ENCODE measurements at places on chromosomes 6 and 20.

DNA sequence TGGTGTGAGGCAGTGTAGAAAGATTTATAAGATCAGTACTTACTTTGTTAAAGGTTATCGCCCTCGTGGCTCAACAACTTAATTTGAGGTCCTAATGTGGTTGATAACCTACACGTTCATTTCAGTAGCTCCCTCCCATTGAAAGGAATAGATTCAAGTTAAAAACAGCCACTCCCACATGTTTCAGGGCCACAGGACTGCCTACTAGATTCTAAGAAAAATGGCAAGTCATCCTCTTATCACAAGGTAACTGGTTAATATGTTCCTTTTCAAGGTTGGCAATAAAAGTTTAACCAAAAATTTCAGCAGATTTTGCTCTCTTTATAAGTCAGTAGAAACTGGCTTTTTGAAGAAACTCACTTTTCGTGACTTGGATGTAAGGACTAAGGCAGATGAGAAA lies 17.1 kb downstream of the GSTA2 start:
- no peak for DNase-seq

DNA sequence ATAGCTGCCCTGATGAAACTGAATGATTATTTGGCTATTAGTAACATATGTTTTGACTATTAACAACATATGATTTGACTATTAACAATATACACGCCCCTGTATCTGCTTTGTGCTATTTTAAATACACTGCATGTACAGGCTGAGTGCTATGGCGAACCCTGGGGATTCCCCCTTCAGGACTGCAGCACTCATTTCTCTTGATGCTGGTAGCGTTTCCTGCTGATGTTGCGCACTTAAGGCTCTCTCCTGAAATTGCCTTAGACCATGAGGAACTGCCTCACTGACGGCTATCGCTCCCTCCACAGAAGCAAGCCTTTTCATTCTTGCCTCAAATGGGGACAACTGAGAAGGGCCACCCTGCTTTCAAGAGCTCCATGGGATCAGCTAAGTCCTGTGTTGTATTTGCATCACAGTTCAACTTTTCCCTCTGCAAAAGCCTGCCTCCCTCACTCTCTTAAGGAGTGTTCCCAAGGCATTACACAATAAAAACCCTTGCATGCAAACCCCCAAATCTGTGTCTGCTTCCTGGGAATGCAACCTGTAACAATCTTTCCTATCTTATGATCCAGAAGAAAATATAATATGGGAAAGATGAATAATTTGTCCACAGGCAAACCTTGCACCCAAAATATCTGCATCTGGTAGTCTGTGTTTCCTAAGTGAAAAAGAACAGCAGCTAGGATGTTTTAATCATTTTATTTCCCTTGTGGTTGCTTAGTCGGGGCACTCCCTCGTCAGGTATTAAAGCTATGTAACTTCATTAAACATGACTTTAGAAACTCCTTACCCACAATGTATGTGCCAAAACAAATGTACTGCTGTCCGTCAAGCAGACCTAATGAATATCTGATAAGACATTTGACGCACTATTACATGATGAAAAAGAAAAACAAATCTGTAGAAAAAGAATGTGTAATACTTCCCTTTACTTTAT lies 456.4 kb downstream of the COL12A1 start:
- no peak for DNase-seq

- DNase-seq = peak; percentile 25
Measured at GRCh38 chr20:35269055-35269781, 8.7 kb downstream of the MMP24OS start.

- DNase-seq = no peak
Measured at GRCh38 chr6:119012521-119012920, 65.9 kb downstream of the FAM184A start.

GRCh38 chr6:1917626-1918371 lies 308.1 kb downstream of the FOXC1 start:
- DNase-seq = no peak

- DNase-seq = no peak
Measured at GRCh38 chr20:23179766-23180403, 93.8 kb upstream of the CD93 start.

- DNase-seq = no peak
Measured at GRCh38 chr6:83044091-83044768, 21.4 kb downstream of the UBE3D start.

DNA sequence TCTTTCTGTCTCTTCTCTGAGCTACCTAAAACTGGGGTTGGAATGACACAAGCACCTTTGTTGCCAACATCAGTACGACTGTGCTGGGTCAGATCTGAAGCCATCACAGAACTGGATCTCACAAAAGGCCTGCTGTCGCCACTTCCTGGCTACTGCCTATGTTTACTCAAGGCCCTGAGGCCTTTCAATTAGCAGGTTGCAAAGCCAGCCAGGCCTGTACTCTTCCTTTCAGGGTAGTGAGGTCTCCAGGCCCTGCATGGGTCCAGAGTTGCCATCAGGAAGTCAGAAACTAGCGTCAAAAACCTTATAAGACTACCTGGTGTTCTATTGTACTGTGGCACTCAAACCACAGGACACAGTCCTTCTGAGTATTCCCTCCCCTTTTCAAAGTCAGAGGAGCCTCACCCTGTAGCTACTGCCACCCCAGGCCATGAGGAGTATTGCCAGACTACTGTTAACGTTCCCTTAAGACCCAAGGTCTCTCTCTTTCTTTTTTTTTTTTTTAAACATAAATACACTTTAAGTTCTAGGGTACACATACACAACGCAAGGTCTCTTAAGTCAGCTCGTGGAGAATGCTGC lies 937.4 kb upstream of the GJE1 start:
- DNase-seq = no peak

GRCh38 chr6:166997768-166998255 lies 1.4 kb upstream of the CEP43 start:
- peak; percentile 32 for DNase-seq

DNA sequence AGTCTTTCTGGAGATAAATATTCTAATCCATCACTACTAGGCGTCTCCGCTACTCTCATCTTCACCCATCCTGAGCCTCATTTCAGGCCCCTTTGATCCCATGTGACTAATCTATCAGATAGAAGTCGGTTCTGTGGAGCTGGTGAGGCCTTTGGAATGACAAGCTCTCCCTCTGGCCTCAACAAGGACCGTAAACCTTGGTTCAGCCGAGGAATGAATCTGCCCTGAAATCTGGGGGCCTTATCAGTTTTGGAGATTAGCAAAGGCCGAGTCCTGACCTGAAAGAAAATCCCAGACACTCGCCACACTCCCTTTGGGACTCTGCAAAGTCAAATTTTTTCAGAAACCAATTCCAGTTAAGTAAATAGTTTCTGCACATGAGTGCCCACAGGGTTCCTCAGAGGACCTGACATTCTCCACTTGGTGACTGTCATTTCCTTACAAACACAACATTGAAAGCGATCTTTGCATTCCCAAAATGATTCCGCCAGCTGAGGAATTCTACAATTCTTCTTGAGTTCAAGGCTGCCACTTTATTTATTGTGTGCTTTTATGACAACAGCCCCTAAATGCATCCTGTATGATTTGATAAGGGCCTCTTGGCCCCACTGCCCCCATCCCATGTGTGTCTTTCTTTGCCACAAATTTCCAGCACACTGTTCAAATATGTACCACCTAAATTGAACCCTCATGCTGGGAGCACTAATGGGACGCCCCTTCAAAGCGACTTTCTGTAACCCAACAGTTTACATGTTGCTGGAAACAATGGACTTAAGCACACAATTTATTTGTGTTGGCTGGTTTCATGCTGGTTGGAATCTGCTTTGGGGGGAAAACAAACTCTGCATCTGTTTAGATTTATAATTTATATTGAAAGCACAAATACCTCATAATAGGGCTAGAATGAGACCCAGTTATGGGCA lies 10.0 kb upstream of the RIPOR3 start:
- peak; percentile 46 for DNase-seq

GRCh38 chr20:48789185-48789668 lies 38.6 kb downstream of the PREX1 start:
- DNase-seq = no peak

DNA sequence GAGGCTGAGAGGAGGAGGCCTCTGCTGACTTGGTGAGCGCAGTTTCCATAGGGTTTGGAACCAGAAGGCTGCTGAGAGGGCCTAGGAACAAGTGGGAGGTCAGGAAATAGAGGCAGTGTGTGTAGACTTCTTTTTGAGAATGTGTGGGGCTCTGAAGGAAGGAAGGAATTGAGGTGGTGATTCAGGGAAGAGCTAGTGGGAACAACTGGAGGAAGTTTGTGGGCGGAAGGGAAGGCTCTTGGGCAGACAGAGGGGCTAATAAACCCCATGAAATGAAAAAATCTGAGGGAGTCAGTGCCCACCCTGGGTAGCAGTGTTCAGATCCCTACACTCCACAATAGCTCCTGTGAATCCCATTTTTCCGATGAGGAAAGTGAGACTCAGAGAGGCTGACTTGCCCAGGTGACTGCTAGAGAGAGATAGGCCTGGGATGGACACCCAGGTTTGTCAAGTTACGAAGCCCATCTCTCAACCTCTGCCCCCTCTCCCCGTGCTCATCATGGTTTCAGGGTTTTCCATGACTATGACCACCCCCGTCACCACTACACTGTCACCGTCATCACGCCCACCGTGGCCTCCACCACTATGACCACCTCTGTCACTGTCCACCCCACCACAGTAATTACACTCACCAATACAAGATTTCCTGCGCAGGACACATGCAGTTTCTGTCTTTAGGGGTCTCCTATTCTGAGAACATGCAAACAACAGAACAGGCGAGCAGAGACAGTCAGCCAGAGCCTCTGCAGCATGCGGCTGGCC lies 106.4 kb downstream of the MRPL14 start:
- no peak for DNase-seq

GRCh38 chr6:79048611-79049010 lies 29.4 kb downstream of the PHIP start:
- no peak for DNase-seq

GRCh38 chr20:19915111-19915798 lies 101.9 kb upstream of the NAA20 start:
- DNase-seq = no peak

GRCh38 chr6:28978133-28978491 lies 27.0 kb downstream of the ZNF311 start:
- DNase-seq = no peak

DNA sequence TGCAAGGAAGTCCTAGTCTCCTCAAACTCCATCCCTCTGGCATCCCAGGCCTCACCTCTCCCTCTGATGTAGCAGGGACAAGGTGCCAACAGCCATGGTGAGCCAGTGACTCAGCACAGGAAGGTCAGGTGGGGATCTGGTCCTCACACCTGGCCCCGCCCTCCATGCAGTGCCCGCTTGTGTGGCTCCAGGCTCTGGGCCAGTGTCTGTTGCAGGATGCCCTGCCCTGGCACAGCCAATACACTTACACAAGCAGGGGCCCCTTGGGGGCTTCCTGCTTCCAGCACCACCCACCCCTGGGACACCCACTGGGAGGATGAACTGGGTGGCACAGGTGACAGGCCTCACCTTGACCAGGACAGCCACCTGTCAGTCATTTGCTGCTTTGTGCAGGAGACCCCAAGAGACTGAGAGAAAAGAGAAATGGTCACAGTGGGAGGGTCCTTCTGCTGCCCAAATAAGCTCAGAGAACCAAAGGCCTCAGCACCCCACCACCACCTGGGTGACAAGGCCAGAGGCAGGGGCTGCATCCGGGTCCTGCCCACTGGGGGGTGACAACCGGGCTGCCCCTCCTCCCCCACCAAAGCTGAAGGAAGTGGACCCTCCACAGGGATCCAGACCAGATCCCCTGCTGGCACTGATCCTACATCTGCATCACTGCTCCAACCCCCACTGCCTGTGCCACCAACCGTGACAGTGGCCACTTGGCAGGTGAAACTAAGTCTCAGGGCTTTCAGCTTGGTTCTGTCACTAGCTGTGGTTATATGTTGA lies 658.8 kb upstream of the DEFB115 start:
- no peak for DNase-seq

GRCh38 chr20:25547063-25547462 lies 38.3 kb downstream of the NINL start:
- DNase-seq = no peak

DNA sequence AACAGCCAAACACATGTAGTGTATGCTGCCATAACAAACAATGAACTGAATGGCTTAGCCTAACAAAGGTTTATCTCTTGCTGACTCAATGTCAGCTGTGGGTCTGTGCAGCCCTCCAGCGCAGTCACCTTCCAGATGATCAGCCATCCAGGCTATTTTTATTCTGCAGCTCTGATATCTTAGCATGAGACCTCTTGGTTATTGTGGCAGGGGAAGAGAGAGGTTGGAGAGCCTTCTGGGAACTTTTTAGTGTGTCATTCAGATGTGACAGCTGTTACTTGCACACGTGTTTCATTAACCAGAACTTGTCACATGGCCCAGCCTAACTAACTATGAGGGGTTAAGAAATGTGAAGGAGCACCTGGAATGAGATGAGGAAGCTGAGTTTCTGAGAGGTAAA lies 202.5 kb downstream of the DHX35 start:
- DNase-seq = no peak

GRCh38 chr6:92586236-92586977 lies 833.0 kb downstream of the EPHA7 start:
- no peak for DNase-seq

DNA sequence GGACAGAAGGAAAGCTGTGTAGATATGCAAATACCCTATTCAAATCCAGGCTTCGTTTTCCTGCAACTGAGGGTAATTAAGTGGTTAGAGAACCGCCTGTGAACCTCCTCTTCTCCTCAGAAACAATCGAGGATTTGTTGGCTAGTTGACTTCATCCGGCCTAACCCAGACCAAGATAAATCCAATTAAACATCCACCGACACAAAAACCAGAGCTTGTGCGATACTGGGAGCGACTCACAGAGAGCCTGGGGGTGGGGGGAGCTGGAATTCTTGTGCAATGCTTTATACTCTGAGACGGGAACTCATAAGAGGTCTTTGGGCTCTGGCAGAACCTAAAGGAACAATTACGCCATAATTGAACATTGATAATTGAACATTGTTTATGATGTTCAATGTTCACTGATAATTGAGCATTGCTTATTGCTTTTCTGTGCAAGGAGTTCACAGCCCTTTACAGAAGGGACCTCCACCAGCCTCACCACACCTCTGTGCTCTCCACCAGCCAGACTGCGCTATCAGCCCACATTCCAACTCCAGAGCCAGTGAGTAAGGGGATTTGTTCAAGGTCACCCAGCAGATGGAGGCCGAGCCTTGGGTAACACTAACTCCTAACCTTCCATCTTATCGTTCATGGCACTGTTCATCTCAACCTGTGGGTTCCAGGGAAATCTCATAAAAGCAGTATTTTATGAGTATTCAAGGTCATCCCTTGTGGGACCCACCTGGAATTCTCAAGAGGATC lies 429.6 kb upstream of the JARID2 start:
- no peak for DNase-seq

GRCh38 chr6:20409427-20409971 lies 7.8 kb downstream of the E2F3 start:
- DNase-seq = no peak

GRCh38 chr20:23568320-23568970 lies at the start of gene CST9L:
Gene CST9L (minus strand): TSS chr20:23568484. CDS start chr20:23568450, 34 bp downstream.
- DNase-seq = no peak

DNA sequence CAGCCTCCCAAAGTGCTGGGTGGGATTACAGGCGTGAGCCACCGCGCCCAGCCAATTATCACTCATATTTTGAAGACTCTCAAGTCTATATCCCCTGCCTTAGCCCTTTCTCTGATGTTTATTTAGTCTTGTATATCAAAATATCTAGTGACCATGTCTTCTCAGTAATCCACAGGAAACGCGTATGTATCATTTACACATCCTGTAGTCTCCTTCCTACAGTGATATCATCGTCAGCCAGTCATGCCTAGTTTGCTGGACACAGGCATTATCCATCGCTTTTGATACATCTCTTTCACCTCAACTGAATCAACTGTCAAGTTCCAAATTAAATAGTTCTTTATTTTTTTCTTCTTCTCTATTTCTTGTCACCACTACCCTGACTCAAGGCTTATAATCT lies 223.7 kb downstream of the NKAIN2 start:
- no peak for DNase-seq

All from COR-L47 (cell line).